ENCODE measurements at places on chromosomes 3 and 15.

GRCh38 chr3:53705024-53705745, 141.0 kb downstream of the CHDH start:
- peak; percentile 83 for DNase-seq

- peak; percentile 4 for DNase-seq
Measured at GRCh38 chr3:76585794-76586392, 454.0 kb upstream of the ROBO2 start.

DNA sequence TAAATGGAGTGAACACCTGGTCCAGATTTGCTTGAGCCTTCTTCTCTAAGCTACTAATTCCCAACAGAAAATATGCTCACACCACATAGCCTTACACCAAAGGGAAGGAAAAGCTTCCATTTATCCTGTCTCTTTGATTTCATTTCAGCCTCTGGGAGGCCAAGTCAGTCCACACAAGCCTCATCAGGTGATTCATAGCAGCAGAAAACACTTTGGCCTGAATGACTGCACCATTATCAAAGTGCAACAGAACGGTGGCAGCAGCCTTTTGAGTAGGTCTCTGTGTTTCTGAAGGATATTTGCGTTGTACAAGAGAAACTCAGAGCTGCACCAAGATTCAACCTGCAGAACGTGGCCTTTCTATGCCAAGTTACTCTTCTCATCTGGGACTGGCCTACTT, 46.6 kb upstream of the SNRK start:
- DNase-seq = no peak

GRCh38 chr3:98039322-98040024, 4.4 kb upstream of the GABRR3 start:
- DNase-seq = peak; percentile 85

GRCh38 chr3:57025237-57025636, 35.2 kb upstream of the SPATA12 start:
- no peak for DNase-seq

DNA sequence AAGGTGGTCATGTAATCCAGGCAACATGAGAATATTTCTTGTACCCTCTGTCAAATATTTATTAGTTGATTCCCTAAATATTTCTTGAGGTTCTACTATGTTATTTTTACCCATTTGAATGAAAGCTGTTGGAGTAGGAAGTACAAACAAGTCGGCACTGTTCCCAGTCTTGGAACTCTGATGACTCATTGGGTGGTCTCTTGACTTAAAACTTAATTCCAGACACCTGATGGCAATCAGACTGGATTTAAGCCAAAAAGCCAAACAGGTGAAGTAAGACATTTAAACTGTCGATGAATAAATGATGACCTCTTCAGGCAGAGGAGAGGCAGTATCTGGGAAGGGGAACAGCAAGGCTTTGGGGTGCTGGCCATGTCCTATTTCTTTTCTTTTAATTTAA, 22.8 kb downstream of the C2CD4A start:
- DNase-seq = peak; percentile 54

DNA sequence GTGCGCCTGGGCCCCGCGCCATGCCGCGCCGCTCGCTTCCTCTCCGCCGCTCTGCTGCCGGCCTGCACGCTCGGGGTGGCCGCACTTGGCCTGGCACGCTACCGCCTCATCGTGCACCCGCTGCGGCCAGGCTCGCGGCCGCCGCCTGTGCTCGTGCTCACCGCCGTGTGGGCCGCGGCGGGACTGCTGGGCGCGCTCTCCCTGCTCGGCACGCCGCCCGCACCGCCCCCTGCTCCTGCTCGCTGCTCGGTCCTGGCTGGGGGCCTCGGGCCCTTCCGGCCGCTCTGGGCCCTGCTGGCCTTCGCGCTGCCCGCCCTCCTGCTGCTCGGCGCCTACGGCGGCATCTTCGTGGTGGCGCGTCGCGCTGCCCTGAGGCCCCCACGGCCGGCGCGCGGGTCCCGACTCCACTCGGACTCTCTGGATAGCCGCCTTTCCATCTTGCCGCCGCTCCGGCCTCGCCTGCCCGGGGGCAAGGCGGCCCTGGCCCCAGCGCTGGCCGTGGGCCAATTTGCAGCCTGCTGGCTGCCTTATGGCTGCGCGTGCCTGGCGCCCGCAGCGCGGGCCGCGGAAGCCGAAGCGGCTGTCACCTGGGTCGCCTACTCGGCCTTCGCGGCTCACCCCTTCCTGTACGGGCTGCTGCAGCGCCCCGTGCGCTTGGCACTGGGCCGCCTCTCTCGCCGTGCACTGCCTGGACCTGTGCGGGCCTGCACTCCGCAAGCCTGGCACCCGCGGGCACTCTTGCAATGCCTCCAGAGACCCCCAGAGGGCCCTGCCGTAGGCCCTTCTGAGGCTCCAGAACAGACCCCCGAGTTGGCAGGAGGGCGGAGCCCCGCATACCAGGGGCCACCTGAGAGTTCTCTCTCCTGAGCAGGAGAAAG, 951 bp downstream of the GPR62 start:
- DNase-seq = no peak

- DNase-seq = no peak
Measured at GRCh38 chr3:127529346-127530188, 61.0 kb downstream of the TPRA1 start.

GRCh38 chr3:53318522-53318921, 28.8 kb downstream of the DCP1A start:
- peak; percentile 71 for DNase-seq

GRCh38 chr3:59486520-59486919, 436.7 kb upstream of the CFAP20DC start:
- no peak for DNase-seq

DNA sequence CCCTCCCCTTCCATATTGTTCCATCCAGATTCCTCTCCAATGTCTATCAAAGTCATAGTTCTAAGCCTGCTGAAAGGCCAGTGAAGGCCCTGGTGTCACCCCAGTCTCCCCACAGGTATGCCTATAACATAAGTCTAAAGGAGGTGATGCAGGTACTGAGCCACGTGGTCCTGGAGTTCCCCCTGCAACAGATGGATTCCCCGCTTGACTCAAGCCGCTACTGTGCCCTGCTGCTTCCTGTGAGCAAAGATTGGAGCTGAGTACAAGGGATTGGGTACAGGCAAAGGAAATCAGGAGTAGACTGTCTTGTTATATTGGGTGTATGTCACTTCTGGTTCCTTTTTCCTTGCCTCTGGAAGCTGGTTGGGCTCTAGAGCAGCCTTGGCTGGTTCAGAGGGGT, 8.2 kb downstream of the EIF2B5 start:
- DNase-seq = no peak

- DNase-seq = no peak
Measured at GRCh38 chr3:61733876-61734275, 172.5 kb downstream of the PTPRG start.

GRCh38 chr3:172746475-172746874, 4.1 kb upstream of the ECT2 start:
- peak; percentile 65 for DNase-seq

- DNase-seq = no peak
Measured at GRCh38 chr3:126465928-126466544, 9.7 kb downstream of the ZXDC start.

GRCh38 chr3:134959516-134959915, 164.5 kb downstream of the EPHB1 start:
- DNase-seq = no peak

- no peak for DNase-seq
Measured at GRCh38 chr3:21898316-21898715, 147.3 kb upstream of the ZNF385D start.

GRCh38 chr15:99719096-99719541, 14.1 kb downstream of the LYSMD4 start:
- peak; percentile 77 for DNase-seq

DNA sequence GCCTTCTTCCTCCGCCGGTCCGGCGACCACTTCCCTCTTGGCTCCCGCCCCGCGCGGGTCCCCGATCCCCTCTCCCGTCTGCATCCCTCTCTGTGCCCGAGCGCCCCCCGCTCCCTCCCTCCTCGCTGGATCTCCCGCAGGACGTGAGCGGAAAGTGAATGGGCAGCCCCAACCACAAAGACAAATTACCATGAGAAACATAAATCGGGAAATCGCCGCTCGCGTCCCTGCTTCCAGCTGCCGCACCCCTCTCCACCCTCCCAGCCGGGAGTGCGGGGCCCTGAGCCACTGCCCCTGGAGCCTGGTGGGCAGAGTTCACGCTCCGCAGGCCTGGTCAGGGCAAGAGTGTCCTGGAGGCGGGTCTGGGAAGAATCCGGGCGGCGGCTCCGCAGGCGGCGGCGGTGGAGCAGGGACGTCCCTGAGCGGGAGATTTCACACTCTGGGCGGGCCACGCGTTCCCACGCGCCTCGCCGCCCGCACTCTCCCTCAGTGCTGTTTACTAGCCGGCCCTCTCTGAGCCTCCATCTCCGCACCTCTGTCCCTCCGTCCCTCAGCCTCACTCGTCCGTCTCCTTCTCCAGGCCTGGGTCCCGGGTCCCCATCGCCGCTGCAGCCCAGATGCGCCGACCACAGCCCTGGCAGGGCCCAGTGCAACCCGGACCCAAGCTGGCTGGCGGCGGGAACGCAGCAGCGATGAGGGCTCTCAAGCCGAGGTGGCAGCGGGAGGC, 835 bp downstream of the SEMA5B start:
- no peak for DNase-seq

- DNase-seq = peak; percentile 10
Measured at GRCh38 chr15:61327019-61327631, 98.0 kb upstream of the RORA start.

- DNase-seq = no peak
Measured at GRCh38 chr3:101722394-101723173, 1.8 kb upstream of the CEP97 start.

- no peak for DNase-seq
Measured at GRCh38 chr15:40366457-40367370, 8.7 kb downstream of the DISP2 start.

DNA sequence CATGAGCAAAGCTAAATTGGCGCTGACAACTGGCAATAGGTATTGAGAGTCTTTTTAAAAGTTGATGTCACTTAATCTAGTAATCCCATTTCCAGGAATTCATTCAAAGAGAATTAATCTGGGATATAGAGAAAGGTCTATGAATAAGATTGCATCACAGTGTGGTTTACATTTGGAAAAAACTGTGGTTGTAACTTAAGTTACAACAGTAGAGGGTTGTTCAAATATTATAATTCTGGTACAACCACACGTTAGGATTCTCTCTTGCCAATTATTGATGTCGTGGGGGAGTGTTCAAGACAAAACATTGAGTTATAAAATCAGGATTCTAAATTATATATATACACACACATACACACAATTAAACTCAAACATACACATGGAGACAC, 79.8 kb downstream of the LIPC start:
- DNase-seq = no peak

GRCh38 chr15:61099020-61099810, 129.9 kb downstream of the RORA start:
- DNase-seq = peak; percentile 68

DNA sequence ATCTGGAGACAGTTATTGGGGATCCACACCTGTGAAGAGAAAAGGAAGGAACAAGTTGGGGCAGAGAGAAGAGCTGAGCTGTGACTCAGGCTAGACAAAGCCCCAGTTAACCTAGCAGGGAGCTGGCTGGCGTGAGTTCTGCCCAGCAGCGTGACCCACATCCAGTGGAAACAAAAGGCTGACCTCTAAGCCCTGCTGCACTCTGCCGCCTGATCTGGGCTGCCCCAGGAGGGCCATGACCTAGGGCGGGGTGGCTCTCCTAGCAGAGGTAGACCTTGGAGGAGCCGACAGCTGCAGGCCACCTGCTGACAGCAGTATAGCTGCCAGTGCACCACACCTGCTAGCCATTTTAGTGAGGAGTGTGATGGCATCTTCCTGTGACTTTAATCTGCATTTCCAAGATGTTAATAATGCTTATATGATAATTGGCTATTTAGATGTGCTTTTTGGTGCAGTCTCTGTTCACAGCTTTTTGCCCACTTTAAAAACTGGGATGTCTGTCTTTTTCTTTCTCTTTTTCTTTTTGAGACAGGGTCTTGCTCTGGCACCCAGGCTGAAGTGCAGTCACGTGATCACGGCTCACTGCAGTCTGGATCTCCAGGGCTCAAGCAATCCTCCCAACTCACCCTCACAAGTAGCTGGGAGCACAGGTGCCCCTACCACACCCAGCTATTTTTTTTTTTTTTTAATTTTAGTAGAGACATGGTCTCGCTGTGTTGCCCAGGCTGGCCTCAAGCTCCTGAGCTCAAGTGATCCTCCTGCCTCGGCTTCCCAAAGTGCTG, 78.1 kb downstream of the LSM3 start:
- DNase-seq = peak; percentile 64

- no peak for DNase-seq
Measured at GRCh38 chr3:46422617-46423016, 15.6 kb downstream of the CCRL2 start.

DNA sequence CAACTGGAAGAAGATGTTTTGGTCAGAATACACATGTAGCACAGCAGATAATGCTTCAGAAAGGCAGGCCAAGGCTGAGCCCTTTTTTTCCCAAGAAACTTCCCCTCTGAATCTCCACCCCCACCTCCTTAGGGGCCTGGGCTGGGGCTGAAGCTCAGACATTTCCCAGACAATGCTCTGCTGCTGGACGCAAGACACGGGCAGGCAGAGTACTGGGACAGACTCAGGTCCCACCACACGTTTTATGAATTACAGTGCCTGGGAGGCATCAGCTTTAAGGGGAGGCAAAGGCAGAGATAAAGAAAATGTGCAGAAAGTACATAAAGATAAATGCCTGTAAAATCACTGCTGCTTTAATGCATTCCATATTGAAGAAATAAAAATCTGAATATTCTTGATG, 479.4 kb downstream of the ERC2 start:
- DNase-seq = no peak

DNA sequence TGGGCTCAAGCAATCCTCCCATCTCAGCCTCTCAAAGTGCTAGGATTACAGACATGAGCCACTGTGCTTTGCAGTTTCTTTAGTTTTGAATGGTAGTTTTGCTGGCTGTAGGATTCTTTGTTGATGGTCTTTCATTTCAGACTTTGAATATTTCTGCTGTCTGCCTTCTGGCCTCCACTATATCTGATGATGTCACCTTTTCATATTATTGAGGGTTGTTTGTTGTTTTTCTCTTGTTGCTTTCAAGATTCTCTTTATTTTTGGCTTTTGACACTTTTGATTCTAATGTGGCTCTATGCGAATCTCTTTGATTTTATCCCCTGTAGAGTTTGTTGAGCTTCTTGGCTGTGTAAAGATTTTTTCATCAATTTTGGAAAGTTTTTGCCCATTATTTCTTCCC, 79.0 kb upstream of the MANF start:
- DNase-seq = no peak

GRCh38 chr3:122929188-122930062, 98.1 kb downstream of the SEMA5B start:
- no peak for DNase-seq

DNA sequence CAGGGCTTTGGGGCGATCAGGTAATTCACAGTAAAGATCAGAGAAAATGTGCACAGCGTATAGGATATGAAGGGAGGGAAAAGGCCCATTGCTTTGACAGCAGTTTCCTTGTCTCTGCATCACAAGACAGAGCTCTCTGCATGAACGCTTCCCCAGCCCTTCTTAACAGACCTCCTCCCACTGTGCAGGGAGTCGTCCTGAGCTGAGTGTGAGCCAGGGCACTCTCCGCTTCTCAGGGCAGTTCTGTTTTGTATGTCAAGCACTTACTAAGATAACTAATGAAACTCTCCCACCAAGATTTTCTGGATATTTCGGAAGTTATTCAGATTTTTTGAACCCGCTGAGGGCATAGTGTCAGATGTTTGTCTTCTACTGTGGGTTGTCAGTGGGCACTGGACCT, 105.8 kb upstream of the C15orf61 start:
- peak; percentile 52 for DNase-seq

GRCh38 chr3:52444860-52445793, at the start of gene SEMA3G:
Gene SEMA3G, minus strand, starts transcription at chr3:52445103. Its CDS starts 76 bp downstream, at chr3:52445027.
- DNase-seq = peak; percentile 34

All from renal cortical epithelial cell (primary cell).